ENCODE measurements at places on chromosomes 16 and 17. TPM values are rescaled to one million over a fixed set of nuclear protein-coding genes. Genes with fewer than 3 reads are reported as not detected.

Gene OR1F1
- not detected for total RNA-seq

Gene SPATA22
- 0.41 TPM for total RNA-seq

Gene SLFN14
- total RNA-seq, result not detected

Gene FBRS
- 47.2 TPM for total RNA-seq

Gene CALB2
- total RNA-seq, result 0.35 TPM

Gene MEOX1
- total RNA-seq, result 0.66 TPM

Gene KIAA0753
- 11.5 TPM for total RNA-seq
